ENCODE measurements at places on chromosomes 13 and 19. TPM values are rescaled to one million over a fixed set of nuclear protein-coding genes. Genes with fewer than 3 reads are reported as not detected.

RUBCNL gene
- polyA plus RNA-seq = 3.5 TPM

MYBPC2 gene
- 0.03 TPM for polyA plus RNA-seq

CPB2 gene
- not detected for polyA plus RNA-seq

SLC7A10 gene
- not detected for polyA plus RNA-seq

TJP3 gene
- polyA plus RNA-seq = 0.84 TPM

MIR17HG gene
- 2.6 TPM for polyA plus RNA-seq

MVB12A gene
- 50.7 TPM for polyA plus RNA-seq

NOVA2 gene
- polyA plus RNA-seq = not detected

FFAR2 gene
- 0.15 TPM for polyA plus RNA-seq

RNF113B gene
- not detected for polyA plus RNA-seq

CYP2F1 gene
- not detected for polyA plus RNA-seq

CYP4F3 gene
- polyA plus RNA-seq = not detected

FAM216B gene
- not detected for polyA plus RNA-seq

NHLRC3 gene
- 5.4 TPM for polyA plus RNA-seq

KCTD12 gene
- polyA plus RNA-seq = 20.8 TPM

SYT3 gene
- polyA plus RNA-seq = not detected

MEIS3 gene
- 0.75 TPM for polyA plus RNA-seq

SPRY2 gene
- 39.2 TPM for polyA plus RNA-seq

MPHOSPH8 gene
- 33.6 TPM for polyA plus RNA-seq

LHB gene
- 1.8 TPM for polyA plus RNA-seq

ZSCAN4 gene
- polyA plus RNA-seq = 0.50 TPM

PDX1 gene
- polyA plus RNA-seq = not detected

TRAPPC6A gene
- 17.0 TPM for polyA plus RNA-seq

LGALS14 gene
- polyA plus RNA-seq = not detected

F10 gene
- 9.3 TPM for polyA plus RNA-seq

IGSF23 gene
- polyA plus RNA-seq = 8.4 TPM

TNFSF13B gene
- polyA plus RNA-seq = 1.3 TPM

MYO16 gene
- not detected for polyA plus RNA-seq

ZGLP1 gene
- polyA plus RNA-seq = 2.1 TPM

RCBTB1 gene
- polyA plus RNA-seq = 12.6 TPM

ZNF552 gene
- polyA plus RNA-seq = 4.5 TPM

TMEM255B gene
- 0.63 TPM for polyA plus RNA-seq

TMEM238 gene
- polyA plus RNA-seq = not detected

All from aorta (tissue), 5 donors.